ENCODE measurements at places on chromosomes 2 and 18. TPM values are rescaled to one million over a fixed set of nuclear protein-coding genes. Genes with fewer than 3 reads are reported as not detected.

Gene SLC9A4
- polyA plus RNA-seq = not detected

Gene SLC4A5
- polyA plus RNA-seq = 0.25 TPM

Gene RBM44
- 0.33 TPM for polyA plus RNA-seq

Gene PTPRN
- polyA plus RNA-seq = not detected

Gene ATP6V1C2
- polyA plus RNA-seq = 0.20 TPM

Gene PHOSPHO2
- polyA plus RNA-seq = 7.2 TPM

Gene CXXC1
- polyA plus RNA-seq = 38.1 TPM

Gene GALR1
- not detected for polyA plus RNA-seq

Gene ANKRD30BL
- polyA plus RNA-seq = not detected
